Stimulated activated CD4-positive, alpha-beta T cell treated with anti-CD3 and anti-CD28 coated beads, TNF-alpha, amount 100 ng/mL, for 4 hours (primary cell): ENCODE measurements at places on chromosomes 2 and 18.

GRCh38 chr2:47196499-47196898 lies 41.4 kb upstream of the STPG4 start:
- DNase-seq = no peak

- no peak for DNase-seq
Measured at GRCh38 chr2:74091391-74091790, 56.3 kb downstream of the BOLA3 start.

GRCh38 chr2:218890369-218890768 lies 9.7 kb downstream of the WNT10A start:
- no peak for DNase-seq

DNA sequence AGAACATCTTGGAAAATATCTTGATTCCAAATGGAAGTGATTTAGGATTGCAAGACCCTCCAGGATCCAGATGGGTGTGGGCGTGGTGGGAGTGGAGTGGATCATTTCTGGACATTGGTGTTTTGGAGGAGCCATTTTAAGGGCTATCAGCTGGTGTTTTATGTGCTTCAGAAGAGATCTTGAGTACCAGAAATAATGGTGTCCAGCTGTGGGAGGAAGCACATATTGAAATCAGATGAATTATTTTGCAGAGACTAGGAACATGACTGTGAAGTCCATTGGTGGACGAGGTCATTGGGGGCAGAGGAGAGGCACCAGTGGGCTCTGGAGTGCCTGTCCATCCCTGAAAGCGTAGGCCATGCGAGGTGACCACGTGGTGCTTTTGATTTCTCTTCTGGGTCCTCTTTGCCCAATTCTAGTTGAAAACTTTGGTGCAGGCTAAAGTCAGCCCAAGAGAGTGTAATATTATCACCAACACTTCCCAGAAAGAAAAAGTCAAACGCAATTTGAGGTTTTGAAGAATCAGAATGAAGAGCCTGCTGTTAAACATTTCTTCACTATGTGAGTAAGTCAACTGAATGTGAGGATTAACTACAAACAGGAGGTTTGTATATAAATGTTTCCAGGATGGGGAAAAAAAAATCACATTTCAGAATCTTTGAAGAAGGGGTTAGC lies 31.6 kb downstream of the RNF144A start:
- no peak for DNase-seq

GRCh38 chr2:32752205-32752604 lies 124.4 kb downstream of the TTC27 start:
- DNase-seq = no peak

GRCh38 chr2:55585451-55586080 lies 31.9 kb downstream of the PPP4R3B start:
- no peak for DNase-seq

- DNase-seq = no peak
Measured at GRCh38 chr2:237324837-237325236, 89.1 kb downstream of the COL6A3 start.

DNA sequence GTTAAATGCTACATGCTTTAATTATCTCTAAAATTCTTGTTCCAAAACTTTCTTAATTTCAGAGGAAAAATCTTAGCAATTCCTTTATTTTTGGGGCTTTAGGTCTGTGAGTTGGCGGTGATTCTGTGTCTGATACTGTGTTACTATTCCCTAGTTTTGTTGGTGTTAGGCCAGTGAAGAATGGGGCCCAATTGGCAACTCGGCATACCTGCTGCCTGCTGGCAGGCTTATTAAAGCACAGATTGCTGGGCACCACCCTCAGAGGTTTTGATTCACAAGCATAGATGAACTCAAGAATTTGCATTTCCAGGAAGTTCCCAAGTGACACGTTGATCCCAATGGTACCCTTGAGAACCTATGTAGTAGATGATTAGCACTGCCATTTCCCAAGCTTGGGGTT lies 101.6 kb downstream of the OSBPL6 start:
- no peak for DNase-seq

- no peak for DNase-seq
Measured at GRCh38 chr2:95346231-95346737, 49.1 kb downstream of the KCNIP3 start.

DNA sequence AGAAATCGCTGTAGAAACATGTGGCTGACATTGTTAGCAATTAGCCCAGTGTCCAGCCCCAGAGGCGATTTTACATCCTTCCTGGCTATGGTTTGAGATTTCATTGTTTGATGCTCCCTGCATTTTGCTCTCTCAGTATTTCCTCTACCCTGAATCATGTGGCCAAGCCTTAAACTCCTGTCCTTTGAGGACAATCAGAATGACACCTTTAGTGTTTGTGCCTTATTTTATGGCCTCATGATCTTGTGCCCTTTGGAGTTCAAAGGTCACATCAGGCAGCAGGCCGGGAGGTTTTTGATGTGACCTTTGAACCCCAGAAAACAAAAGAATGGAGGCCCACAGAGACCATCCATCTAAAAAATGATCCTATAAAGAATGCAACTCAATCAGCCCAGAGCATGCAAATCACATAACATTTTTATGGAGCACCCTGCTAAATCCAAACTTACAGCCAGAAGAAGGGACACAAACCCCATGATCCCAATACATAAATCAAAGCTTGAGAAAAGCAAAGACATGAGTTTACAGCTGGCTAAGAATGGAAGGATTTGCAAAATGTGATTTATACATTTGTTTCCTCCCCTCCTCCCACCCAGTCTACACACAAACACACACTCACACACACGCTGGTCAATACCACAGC lies 52.5 kb downstream of the FECH start:
- DNase-seq = no peak

GRCh38 chr2:181607629-181608590 lies 49.0 kb downstream of the CERKL start:
- no peak for DNase-seq

DNA sequence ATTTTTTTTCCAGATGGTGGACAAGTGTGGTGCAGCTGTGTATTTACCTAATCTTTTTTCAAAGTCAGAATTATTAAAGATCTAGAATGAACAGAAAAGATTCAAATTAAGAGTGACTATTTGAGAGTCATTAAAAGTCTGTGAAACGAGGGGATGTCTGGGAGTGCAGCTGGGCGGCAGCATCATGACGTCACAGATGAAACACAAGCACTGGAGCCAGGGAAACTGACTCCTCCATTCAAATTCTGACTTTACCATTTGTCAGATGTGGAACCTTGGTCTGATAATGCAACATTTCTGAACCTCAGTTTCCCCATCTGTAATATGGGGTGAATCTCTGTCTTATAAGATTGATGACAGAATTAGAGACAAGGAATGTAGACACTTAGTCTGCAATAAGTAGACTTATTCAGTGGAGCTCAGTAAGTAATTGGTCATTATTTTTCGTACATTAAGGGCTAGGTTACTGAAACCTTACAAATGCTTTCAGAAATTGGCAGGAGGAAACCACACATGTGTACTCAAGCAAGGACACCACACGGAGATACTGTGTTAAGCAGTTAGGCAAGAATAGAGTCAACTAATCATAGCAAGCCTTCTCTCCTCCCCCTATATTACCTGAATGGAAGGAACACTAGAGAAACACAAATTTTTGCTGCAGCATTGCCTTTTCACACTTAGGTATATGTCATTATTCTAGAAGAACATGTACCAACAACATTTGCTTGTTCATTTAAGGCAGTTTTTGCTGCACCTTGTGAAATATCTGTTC lies 27.8 kb upstream of the CXXC1 start:
- no peak for DNase-seq

DNA sequence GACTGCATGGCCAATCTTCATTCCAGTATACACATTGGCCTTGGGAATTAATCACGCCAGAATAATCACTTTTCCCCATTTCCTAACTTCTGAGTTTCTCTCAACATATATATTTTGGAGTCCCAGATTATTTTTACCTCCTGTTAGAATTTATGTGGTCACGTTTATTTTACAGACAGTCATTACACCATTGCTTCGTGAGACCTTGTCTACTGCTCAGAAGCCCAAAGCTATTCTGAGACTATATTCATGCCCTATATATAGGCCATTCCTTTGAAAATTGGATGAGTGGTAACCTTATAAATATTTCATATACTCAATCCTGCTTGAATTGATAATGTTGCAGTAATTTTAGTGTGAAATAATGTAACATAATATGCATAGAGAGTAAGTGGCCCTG lies 610.0 kb upstream of the CDH2 start:
- no peak for DNase-seq

GRCh38 chr2:229943770-229944449 lies 21.6 kb downstream of the FBXO36 start:
- no peak for DNase-seq

DNA sequence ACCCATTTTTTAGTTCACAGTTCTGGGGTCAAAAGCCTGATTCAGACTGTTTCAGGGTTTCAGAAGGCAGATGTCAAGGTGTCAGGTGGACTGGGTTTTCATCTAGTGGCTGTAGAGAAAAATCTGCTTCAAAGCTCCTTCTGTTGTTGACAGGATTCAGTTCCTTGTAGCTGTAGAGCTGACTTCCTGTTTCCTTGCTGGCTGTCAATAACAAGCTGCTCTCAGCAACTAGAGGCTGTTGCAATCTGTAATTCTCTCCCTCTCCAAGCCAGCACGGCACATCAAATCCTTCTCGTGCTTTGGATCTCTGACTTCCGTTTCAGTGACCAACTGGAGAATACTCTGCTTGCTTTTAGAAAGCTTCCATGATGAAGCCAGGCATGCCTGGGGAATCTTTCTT lies 179.4 kb downstream of the DOK6 start:
- DNase-seq = no peak

- DNase-seq = no peak
Measured at GRCh38 chr2:383888-384287, 96.0 kb upstream of the ALKAL2 start.

GRCh38 chr18:2172881-2173280 lies 398.4 kb downstream of the METTL4 start:
- no peak for DNase-seq

- DNase-seq = no peak
Measured at GRCh38 chr18:77000527-77000926, 132.1 kb downstream of the MBP start.

GRCh38 chr2:196759378-196759706 lies 40.1 kb downstream of the GTF3C3 start:
- DNase-seq = no peak

- DNase-seq = no peak
Measured at GRCh38 chr2:106233350-106233706, 39.2 kb upstream of the UXS1 start.

DNA sequence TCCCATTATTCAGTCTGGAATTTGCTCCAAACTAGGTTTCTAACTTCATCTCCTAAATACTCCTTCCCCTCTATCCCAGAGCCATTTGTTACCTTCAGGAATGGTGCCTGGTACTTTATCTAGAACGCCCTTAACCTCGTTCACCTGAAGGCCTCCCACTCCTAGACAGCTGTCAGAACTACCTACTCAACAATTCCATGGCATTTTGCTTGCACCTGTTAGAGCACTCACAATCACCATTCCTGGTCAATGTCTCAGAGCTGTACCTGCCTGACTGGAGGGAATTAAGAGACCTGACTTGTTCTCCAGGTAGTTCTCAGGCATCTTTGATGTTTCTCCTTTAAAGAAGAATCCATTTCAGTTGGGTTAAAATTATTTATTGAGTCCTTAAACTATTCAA lies 88.9 kb downstream of the GAREM1 start:
- DNase-seq = no peak

DNA sequence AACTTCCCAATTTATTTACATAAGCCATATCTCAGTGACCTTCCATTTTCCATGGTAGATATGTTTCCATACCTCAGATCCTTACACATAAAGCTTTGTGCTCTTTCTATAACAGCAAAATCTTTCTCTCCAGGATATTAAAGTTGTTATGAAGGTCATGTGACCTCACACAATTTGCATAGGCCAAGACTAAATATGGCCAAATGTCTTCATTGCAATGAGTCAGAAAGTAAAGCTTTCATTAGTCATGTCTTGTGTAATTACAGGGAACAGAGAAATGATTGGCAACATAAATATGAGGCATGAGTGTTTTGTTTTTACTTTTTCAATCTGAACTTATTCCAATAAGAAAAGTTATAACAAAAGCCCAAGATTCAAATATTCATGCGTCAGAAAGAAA lies 243.5 kb downstream of the ASXL3 start:
- no peak for DNase-seq

- no peak for DNase-seq
Measured at GRCh38 chr2:108978709-108979111, 10.3 kb downstream of the EDAR start.

DNA sequence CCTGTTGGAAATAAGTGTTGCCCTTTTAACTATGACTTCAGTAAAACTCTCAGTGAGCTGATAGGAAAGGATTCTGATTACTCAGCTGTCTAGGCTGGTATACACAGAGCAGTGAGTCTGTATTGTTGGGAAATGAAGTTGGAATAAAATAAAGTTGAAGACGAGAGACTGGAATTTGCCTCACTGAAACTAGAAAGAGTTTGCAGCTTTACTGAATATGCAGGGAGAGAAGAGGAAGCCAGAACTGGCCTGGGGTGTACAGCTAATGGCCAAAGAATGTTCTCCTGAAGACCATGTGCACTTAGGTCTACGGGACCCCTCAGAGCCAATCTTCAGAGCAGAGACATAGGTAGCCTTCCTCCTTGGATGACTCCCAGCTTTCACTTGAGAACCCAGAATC lies 26.5 kb downstream of the EIF4E2 start:
- no peak for DNase-seq

DNA sequence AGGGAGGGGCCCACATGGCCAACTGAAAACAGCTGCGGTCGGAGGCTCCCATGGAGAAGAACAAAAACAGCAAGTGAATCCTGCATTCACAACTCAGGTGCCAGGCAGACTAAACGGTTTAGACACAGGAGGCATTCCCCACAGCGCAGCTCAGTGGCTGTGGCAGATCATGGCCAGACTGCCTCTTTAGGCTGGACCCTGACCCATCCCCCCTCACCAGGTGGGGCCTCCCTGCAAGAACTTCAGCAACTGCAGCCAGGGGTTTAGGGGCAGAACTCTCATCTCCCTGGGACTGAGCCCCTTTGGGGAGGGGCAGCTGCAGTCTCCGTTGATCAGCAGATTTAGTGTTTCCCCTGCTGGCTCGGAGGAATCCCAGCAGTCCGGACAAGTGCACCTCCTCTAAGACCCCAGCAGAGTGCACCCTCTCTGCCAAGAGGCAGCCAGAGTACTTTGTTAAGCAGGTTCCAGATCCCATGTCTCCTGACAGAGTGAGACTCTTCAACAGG lies 346.7 kb downstream of the SS18 start:
- DNase-seq = no peak

DNA sequence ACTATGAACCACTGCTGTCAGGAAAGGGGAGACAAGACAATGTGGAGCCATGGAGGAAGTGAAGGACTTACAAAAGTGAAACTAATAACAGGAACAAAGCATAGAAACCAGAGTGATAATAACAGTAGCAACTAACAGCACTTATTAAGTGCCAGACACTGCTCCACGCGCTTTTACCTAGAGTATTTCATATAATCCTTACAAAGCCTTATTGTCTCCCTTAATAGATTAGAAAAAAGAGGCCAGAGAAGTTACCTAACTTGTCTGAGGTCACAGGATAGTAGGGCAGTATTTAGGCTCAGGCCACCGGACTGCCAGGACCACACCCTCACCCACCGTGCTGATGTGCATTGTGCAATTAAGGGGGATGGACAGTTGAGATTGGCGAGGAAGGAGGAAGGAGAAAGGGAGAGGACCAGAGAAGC lies 98.6 kb upstream of the NFU1 start:
- DNase-seq = no peak
